Right ventricle myocardium superior (tissue), 1 donor: ENCODE measurements at places on chromosomes 7 and 10. TPM values are rescaled to one million over a fixed set of nuclear protein-coding genes. Genes with fewer than 3 reads are reported as not detected.

- DNase-seq = no peak
These were observed 128.1 kb downstream of the JMJD1C start for GRCh38 chr10:63337455-63338251.

GRCh38 chr7:116432527-116432916 is 67.0 kb upstream of the CAV2 start:
- DNase-seq = no peak

DNA sequence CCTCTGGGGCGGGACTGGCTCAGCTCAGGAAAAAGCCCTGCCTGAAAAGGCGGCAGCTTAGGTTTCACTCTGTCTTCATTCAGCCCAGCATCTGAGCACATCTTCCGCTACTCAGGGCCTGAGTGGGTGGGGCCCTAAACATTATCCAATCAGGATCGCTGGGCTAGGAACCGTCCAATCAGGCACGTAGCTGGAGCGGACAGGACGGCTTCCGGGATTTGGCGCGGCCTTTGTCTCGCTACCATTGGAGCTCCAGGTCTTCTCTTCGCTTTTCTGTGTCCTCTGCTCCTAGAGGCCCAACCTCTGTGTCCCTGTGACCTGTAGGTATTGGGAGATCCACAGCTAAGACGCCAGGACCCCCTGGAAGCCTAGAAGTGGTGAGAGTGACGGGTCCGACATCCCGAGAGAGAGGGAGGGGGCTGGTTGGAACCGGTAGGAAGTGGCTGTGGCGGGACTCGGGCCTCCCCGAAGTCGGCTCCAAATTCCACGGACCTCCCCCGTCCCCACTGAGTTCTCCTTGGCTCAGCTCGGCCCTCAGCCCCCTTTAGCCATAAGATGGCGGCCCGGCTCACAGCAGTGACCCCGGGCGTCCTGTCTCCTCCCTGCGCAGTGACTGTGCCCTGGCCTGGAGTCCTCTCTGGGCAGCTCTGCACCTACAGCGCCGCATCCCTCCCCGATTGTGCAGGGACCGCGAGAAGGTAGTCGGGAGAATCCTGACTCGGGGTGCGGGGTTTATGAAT is 99.1 kb downstream of the ZNF680 start:
- peak; percentile 87 for DNase-seq

- DNase-seq = peak; percentile 97
These were observed at the start of gene AKR1E2 for GRCh38 chr10:4825868-4826791. Gene AKR1E2 (plus strand): TSS chr10:4826207. CDS start chr10:4826325, 118 bp downstream.

DNA sequence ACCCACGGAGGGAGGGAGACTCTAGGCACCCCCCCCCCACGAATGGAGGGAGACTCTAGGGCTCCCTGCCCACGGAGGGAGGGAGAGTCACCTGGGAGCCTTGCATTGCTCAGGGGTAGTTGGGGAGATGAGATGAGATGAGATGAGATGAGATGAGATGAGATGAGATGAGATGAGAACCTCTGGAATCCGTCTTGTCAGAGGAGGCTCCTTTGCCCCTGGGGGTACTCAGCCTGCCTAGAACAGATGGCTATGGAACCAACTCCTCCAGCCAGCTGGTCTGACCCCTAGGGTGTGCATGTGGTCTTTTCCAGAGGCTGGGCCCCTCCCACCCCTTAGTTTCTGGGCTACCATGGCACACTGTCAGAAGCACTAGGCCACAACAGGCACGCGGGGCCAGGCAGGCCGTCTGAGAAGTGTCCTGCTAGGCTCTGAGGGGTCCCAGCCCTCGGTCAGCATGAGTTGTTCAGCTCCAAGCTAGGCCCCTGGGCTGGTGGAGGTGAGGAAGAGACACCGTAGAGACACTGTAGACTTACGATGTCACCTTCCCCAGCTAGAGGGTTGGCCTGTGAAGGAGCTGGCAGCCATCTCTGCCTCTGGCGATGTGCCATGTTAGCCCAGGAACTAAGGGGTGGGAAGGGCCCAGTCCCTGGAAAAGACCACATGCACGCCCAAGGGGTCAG is 8.8 kb downstream of the TSPAN15 start:
- no peak for DNase-seq

Gene TUBB8
- not detected for total RNA-seq

Gene NXPH1
- total RNA-seq = not detected

- DNase-seq = no peak
These were observed 86.2 kb upstream of the PPIF start for GRCh38 chr10:79260811-79261740.

Gene ATP6V1F
- 119 TPM for total RNA-seq

Gene PLAU
- 7.5 TPM for total RNA-seq

- no peak for DNase-seq
These were observed 10.5 kb downstream of the LSM5 start for GRCh38 chr7:32479574-32480200.

Gene MACC1
- 0.19 TPM for total RNA-seq

DNA sequence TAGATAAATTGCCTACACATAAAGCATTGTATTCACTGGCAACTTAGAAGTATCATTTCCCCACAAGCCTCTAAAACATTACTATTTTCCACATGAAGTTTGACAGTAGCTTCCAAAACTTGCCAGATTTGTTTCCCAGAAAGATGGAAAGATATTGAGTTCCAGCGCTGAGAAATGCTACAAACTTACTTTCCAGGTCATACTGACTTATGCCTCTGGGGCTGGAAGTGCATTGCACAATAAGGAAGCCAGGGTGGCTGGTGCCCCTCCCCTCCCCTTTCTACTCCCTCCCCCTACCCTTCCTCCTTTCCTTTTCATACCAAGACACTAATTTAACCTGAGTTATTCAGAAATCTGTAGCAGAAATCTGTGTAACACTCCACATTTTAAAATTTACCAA is 212.6 kb downstream of the WDR37 start:
- no peak for DNase-seq

DNA sequence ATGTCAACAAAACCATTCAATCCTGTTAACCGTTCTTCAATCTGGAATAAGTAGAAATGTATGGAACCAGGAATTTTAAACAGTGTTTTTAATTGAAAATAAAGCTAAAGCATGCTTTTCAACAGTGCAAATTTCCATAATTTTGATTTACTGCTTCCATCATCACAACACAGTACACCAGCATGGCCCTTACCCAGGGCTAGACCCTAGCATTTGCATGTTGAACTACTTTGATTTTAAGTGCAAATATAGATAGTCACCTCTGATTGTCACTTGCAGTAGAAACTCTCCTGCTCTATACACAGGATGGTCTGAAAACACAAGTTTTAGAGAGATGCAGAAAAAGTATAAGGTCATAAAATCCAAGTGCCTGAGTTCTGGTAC is 12.1 kb downstream of the SKIDA1 start:
- DNase-seq = no peak

DNA sequence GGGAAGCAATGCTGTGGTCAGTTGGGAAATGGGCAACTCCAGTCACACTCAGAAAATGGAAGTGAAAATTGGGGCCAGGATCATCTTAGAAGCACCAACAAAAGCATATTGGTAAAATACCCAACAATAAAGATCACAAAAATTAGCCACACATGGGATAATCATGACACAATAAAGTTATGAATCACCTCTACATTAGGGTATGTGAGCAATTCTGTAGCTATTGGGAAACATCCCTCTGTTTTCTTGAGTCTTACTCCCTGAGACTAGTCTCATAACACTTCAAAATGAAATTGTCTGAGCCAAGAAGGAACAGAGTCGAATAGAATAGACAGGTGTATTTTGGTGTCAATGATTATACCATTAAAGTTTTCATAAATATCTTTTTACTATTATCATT is 178.3 kb downstream of the DYNC1I1 start:
- DNase-seq = no peak

DNA sequence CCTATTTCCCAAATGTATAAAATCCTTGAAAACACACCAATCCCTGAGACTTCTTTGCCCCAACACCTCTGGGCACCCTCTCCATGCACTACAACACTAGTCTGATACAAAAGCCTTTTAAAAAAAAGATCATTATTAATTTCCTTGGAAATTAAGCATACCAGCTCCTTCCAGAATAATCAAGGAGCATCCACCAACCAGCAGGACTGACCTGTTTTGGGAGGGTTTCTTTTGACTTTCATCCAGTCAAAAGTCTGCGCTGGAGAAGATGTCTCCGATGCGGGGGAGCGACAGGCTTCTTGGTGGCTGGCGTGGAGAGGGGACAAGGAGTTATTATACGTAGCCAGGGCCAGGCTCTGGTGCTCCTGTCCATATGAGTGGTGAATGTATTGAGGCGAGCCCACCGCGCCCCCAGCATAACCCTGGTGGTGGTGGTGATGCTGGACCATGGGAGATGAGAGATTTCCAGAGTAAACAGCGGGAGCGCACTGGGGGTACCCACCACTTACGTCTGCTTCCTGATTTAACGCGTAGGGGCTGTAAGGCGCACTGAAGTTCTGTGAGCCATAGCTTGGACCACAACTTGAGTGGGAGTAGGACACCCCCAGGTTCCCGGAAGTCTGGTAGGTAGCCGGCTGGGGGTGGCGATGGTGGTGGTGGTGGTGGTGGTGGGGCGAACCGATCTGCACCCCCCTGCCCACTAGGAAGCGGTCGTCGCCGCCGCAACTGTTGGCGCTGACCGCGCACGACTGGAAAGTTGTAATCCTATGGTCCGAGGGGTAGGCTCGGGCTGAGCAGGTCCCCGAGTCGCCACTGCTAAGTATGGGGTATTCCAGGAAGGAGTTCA is 527 bp downstream of the HOXA1 start:
- DNase-seq = no peak

Gene EPHB6
- 2.6 TPM for total RNA-seq

GRCh38 chr10:53977267-53977666 is 823.8 kb downstream of the PCDH15 start:
- no peak for DNase-seq

- no peak for DNase-seq
These were observed 217.1 kb downstream of the ELMO1 start for GRCh38 chr7:37231613-37232012.

DNA sequence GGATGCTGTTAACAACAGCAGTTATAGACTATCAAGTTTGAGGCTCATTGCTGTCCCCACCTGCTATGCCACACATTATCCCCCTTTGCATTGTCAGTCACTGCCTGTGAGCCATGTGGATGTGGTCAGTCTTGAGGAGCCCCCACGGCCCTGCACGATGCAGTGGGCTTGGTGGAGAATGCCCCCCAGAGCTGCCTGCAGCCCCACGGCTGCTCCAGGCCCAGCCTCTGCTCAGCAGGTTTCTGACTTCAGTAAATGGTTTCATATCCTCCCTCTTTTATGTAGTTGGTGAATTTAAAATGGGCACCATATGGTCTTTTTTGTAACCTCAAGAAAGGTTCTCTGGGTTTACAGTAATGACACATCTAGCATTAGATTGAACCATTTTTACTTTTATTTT is 164.1 kb downstream of the EBF3 start:
- no peak for DNase-seq

Gene CALD1
- total RNA-seq = 86.1 TPM

DNA sequence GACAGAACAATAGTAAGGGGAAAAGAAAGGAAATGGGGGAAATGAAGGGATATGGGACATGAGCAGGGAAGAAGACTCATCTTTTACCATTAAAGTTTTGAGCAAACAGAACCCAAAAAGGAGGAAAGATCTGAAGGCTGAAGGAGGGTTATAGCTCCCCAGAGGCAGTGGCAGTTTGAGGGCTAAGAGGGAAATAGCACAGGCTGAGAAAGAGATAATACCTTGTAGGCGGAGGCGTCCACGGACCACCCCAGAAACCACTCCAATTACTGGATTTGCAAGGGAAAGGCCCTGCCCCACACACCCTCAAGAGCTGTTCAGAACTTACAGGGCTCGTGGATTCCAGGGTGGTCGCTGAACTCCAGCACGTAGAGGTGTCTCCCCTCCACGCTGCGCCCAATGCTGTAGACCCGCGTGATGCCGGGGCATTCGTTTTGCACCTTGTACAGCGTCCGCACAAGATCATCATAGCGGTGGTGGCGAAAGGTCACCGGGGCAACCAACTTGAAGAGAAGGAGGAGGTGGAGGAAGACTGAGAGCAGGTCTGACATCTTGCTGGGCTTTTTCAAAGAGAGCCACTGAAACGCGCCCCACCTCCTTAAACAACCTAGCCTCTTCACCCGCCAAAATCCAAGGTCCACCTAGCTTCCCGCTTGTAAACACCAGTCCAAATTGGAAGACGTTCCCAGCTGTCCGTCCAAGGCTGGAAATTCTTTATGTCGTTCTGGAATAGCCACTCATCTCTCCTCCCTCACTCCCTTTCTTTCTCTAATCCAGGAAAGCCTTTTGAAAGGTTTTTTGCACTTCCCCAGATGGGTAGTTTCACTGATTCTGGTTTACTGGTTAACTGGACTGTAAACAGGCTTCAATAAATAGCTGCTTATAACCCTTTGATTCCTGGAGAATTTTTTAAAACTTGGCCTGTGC is at the start of gene CPN1:
CPN1 (minus strand) TSS at position 795 of the 927 bp plus-strand sequence; CDS start at position 551, 244 bp downstream.
- no peak for DNase-seq

Gene INMT
- total RNA-seq = 40.4 TPM

DNA sequence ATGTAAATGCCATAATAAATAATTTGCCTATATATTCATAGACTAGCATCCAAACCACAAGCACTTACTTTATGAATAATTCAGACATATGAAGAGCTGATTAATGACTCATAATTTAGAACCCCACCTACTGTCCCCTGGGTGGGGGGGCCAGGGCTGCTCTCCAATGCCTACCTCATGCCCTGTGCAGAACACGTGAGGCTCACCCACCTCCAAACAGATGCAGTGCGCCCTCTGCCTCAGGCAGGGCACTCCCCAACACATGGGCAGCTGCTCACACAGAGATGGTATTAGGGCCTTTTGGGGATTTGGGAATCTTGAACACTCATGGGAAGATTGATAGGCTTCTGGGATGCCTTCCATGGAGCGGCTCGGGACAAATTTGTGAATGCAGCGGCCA is 75.1 kb upstream of the INSIG1 start:
- DNase-seq = no peak

GRCh38 chr10:95329296-95329695 is 38.5 kb upstream of the PDLIM1 start:
- DNase-seq = no peak

Gene SPDYE9
- not detected for total RNA-seq

DNA sequence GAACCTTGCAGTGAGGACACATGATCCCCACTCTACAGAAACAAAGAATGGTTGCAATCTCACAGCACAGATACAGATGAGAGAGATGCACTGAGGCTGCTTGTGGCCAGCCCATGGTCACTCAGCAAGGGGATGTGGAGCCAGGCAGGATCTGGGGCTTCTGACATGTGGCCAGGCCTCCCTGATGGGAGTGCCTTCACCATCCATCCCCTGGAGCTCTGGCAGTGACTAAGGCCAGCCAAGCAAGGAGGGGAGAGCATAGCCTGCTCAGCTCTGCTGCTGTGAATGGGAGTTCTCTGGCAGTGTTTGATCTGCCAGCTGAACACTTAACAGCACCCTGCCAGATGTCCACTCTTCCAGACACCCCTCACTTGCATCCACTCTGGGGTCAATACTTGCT is 19.8 kb downstream of the C10orf71 start:
- no peak for DNase-seq

GRCh38 chr10:8069627-8070026 is 15.1 kb downstream of the GATA3 start:
- no peak for DNase-seq

- DNase-seq = no peak
These were observed 3.4 kb upstream of the KMT2E start for GRCh38 chr7:105010504-105011130.

DNA sequence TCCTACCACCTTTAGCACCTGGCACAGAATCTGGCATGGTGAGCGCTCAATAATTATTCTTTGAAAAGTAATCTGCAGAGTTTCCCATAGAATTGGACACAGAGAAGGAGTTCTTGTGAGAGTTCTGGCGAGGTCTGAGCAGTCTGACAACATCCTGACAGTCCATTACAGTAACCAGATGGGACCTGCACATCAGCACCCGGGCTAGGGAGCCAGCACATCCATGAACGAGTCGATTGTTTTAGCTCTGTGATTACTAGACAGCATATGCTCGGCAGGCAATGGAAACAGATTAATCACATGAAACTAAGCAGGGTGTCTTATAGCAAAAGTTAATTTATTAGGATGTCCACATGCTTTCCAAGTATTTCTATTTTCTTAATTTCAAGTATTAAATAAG is 96.7 kb downstream of the SEMA3D start:
- DNase-seq = peak; percentile 46
